ENCODE measurements at places on chromosomes 3 and 15.

DNA sequence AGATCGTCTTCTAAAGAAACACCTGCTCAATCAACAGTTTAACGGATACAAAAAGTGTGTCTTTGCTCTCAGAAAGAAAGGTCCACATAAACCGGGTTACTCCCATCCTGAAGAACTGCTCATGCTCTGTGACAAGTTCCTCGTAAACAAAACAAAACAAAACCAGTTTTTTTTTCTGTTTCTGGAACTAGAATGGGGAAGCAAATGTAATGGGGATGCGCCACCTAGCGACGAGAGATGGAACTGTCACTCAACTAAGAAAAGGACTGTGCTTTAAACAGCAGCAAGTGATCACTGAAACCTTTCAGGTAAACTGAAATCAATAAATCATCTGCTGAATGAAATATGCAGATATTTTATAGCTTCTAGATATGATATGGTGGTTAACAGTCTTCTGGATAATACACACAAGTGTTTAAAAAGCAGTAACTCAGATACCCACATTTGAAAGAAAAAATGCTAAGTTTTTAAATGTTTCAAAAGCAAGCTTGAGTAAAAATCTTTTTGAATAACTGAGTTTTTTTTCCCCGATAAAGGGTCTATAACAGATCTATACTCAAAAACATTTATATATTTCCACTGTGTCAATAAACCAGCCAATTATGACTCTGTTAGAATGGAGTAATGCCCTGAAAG is 10.9 kb downstream of the TM2D3 start:
- peak; percentile 81 for DNase-seq
- H3K27ac ChIP-seq, result no peak overlapping the region
- H3K27me3 ChIP-seq, result no peaks in the 10 kb centered on the region
- no peaks in the 10 kb centered on the region for H3K4me1 ChIP-seq

DNA sequence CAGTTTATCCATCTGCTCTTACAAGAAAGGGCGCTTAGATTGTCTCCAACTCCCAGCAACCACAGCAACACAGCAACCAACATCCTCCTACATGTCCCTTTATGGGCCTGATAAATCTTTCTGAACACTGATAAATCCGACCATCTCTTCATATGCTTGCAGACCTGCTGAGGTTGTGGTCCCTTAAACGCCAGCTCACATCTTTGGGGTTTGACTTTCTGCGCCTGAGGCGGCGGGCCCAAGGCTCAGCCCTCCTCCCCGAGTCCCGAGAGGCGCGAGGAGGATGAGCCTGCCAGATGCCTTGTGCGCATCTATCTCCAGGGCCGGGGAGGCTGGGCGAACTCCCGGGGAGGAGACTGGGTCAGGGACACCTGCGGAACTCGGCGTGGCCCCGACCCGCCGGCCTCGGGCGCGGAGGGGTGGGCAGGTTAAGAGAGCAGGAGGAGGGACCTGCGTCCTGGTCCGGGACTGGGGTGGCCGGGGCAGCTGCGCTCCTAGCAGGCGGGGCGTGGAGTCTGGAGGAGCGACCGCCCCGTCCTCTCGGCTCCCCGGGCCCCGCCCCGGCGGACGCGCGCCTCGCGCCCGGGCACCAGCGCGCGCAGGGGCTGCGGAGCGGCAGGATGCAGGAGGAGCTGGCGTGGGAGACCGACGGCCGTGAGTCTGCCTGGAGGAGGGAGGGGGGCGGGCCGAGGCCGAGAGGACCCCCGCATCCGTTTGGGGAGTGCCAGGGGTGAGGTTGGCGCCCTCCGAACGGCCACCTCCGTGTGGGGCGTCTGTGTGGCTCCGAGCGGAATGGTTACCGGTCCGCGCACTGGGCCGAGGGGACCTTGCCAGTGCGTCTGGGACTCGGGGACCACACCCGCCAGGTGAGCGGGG is at the start of gene ANKDD1A:
ANKDD1A (plus strand) TSS at position 592 of the 876 bp plus-strand sequence; CDS start at position 621, 29 bp downstream.
- peak within 1 kb of the TSS; percentile 65 for H3K27ac ChIP-seq
- no peaks in the 10 kb centered on the region for H3K4me1 ChIP-seq
- peak within 1 kb of the TSS; percentile 83 for H3K4me3 ChIP-seq
- peak; percentile 87 for DNase-seq

GRCh38 chr3:34200576-34200975 is 402.1 kb downstream of the PDCD6IP start:
- no peak overlapping the region for H3K27ac ChIP-seq
- H3K27me3 ChIP-seq, result no peaks in the 10 kb centered on the region
- H3K4me1 ChIP-seq, result no peaks in the 10 kb centered on the region

GRCh38 chr3:42801784-42802183 is 2.5 kb downstream of the HIGD1A start:
- H3K4me3 ChIP-seq, result no peak overlapping the region
- peaks cover 34% of the 10 kb centered on the region for H3K4me1 ChIP-seq
- DNase-seq, result no peak
- H3K36me3 ChIP-seq, result no peaks in the 10 kb centered on the region
- no peak overlapping the region for H3K27ac ChIP-seq

GRCh38 chr3:14366248-14366647 is 36.2 kb upstream of the SLC6A6 start:
- no peak for DNase-seq
- no peaks in the 10 kb centered on the region for H3K4me1 ChIP-seq

- H3K4me3 ChIP-seq, result no peak overlapping the region
- H3K36me3 ChIP-seq, result peaks cover 79% of the 10 kb centered on the region
- H3K27ac ChIP-seq, result no peak overlapping the region
- no peaks in the 10 kb centered on the region for H3K4me1 ChIP-seq
Observed at GRCh38 chr3:113006359-113007056, 15.7 kb downstream of the GTPBP8 start.

- DNase-seq, result no peak
- H3K27me3 ChIP-seq, result no peaks in the 10 kb centered on the region
- no peak overlapping the region for H3K4me3 ChIP-seq
- H3K36me3 ChIP-seq, result no peaks in the 10 kb centered on the region
Observed at GRCh38 chr3:192063570-192063969, 602.6 kb downstream of the PYDC2 start.

- no peak overlapping the region for H3K4me3 ChIP-seq
- no peaks in the 10 kb centered on the region for H3K27me3 ChIP-seq
- no peak overlapping the region for H3K27ac ChIP-seq
- no peaks in the 10 kb centered on the region for H3K4me1 ChIP-seq
- DNase-seq, result no peak
Observed at GRCh38 chr3:123936400-123936799, 24.6 kb downstream of the CCDC14 start.

DNA sequence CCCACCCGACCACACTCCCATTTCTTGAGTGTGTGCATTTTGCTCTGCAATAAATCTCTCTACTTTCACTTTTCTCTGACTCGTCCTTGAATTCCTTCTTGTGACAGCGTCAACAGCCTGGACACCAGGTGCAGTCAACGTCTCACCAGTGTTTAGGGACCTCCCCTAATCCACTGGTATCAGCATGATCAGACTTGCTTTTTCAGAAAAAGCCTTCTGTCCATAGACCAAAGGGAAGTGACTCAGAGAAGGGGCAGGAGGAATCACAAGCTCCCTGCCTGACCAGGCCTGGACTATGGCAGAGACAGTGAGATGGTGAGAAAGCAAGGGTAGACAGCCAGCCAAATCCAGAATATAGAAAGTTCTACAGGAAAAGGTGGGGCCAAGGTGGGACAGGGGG is 15.5 kb downstream of the CCR5 start:
- H3K36me3 ChIP-seq, result no peaks in the 10 kb centered on the region
- H3K4me3 ChIP-seq, result no peak overlapping the region
- no peaks in the 10 kb centered on the region for H3K4me1 ChIP-seq
- no peak for DNase-seq
- no peak overlapping the region for H3K27ac ChIP-seq

GRCh38 chr3:41426485-41426884 is 227.2 kb downstream of the CTNNB1 start:
- no peaks in the 10 kb centered on the region for H3K4me1 ChIP-seq
- no peaks in the 10 kb centered on the region for H3K27me3 ChIP-seq
- H3K36me3 ChIP-seq, result no peaks in the 10 kb centered on the region
- DNase-seq, result no peak

DNA sequence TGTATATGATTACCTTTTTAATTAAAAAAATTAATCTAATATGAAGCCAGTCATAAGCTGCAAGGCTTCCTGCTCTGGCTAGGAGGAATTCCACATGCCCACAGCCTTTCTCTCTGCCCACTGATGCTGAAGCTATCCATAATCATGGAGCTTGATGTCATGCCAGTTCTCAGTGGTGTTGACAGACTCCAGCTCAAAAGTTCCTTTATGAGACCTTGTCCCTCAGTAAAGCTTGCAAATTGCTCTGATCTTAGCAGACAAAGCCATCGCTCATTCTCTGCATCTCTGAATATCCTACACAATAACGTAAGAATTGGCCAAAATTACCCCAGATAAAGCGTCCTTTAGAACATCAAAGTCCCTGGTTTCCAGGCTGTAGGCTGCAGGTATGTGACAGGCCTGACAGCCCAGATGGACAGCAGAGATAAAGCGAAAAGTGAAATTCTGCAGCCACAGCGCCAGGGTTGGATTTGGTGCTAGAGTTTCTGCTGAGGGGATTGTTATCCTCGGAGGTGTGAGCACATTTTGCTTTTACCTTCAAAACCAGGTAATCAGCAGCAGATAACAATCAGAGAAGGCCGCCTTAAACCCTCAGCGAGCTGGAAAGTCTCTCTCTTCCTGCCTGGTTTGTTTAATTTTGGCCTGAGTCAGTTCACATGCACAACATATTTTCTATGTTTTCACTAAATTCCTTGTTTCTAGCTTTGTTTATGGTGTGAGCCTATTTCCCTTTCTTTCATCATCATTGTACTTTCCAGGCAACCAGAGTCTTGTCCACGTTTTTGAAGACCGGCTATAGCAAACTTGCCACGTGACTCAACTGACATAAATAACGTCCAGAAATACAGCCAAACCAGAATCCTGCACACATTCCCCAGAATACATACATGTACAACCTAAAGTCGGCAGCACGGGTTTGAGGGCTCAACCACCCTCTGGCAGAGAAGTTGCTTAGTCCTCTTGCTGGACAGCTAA is 36.6 kb upstream of the ALDH1A3 start:
- H3K4me3 ChIP-seq, result no peak overlapping the region
- no peaks in the 10 kb centered on the region for H3K4me1 ChIP-seq
- no peak for DNase-seq
- H3K27ac ChIP-seq, result no peak overlapping the region
- no peaks in the 10 kb centered on the region for H3K36me3 ChIP-seq

GRCh38 chr3:13208706-13209633 is 135.7 kb upstream of the IQSEC1 start:
- no peaks in the 10 kb centered on the region for H3K27me3 ChIP-seq
- H3K27ac ChIP-seq, result no peak overlapping the region
- H3K4me3 ChIP-seq, result no peak overlapping the region
- no peaks in the 10 kb centered on the region for H3K4me1 ChIP-seq
- no peak for DNase-seq
- no peaks in the 10 kb centered on the region for H3K36me3 ChIP-seq

GRCh38 chr15:79045041-79045440 is 45.5 kb downstream of the RASGRF1 start:
- H3K4me3 ChIP-seq, result no peak overlapping the region
- no peaks in the 10 kb centered on the region for H3K4me1 ChIP-seq
- no peak overlapping the region for H3K27ac ChIP-seq
- no peak for DNase-seq
- no peaks in the 10 kb centered on the region for H3K27me3 ChIP-seq

- no peak for DNase-seq
- peaks cover 2% of the 10 kb centered on the region for H3K4me1 ChIP-seq
- H3K4me3 ChIP-seq, result no peak overlapping the region
- H3K36me3 ChIP-seq, result no peaks in the 10 kb centered on the region
- H3K27me3 ChIP-seq, result no peaks in the 10 kb centered on the region
- no peak overlapping the region for H3K27ac ChIP-seq
Observed at GRCh38 chr3:38173834-38174418, 8.6 kb downstream of the OXSR1 start.

DNA sequence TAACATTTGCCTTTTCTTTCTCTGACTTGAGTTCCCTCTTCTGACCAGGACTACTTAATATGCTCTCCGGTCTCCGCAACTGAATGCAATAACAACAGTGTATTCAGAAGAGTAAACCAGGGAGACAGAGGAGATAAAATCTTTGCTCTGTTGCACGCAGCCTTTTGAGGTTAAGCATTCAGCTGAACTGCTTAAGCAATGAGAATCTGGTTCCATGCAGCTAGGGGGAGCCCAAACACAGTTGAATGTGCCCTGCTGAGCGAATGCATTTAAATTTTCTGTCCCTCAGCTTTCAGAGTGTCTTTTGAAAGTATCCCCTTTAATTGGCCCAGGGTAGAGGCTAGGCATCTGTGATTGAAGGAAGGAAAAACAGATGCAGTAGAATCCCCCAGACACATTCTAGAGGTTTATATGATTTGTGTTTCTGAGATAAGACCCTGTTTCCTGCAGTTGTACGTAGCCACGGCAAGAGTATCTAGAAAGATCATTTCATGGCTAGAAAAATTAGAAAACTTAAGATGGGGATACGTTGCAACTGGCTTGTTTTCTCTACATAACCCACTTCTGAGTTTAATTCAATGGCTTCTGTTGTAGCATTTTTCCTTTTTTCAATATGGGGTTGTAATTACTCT is 309.6 kb downstream of the TUSC7 start:
- H3K36me3 ChIP-seq, result no peaks in the 10 kb centered on the region
- no peak overlapping the region for H3K27ac ChIP-seq
- no peak overlapping the region for H3K4me3 ChIP-seq

- no peak for DNase-seq
- peaks cover 32% of the 10 kb centered on the region for H3K4me1 ChIP-seq
- no peaks in the 10 kb centered on the region for H3K27me3 ChIP-seq
- peak overlapping the region; percentile 83 for H3K27ac ChIP-seq
Observed at GRCh38 chr15:34297059-34297458, 40.5 kb downstream of the SLC12A6 start.

DNA sequence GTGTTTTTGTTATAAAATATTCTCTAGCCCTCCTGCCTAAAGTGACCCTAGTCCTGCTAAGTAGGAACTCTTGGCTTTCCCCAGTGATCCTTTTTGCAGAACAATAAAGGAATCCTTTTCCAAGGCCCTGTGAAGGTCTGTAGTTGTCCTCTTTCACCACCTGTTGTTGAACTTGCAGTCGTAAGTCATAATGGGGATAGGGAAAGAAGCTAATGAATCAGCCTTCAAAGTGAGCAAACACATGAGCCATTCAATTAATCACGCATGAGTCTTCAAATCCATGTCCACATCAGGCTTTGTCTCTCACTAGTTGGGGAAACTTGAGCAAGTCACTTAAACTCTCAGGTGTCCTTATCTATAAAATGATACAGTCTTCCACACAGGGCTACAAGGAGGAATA is 27.6 kb downstream of the ZNF860 start:
- H3K4me1 ChIP-seq, result no peaks in the 10 kb centered on the region
- no peaks in the 10 kb centered on the region for H3K36me3 ChIP-seq
- H3K27me3 ChIP-seq, result no peaks in the 10 kb centered on the region

DNA sequence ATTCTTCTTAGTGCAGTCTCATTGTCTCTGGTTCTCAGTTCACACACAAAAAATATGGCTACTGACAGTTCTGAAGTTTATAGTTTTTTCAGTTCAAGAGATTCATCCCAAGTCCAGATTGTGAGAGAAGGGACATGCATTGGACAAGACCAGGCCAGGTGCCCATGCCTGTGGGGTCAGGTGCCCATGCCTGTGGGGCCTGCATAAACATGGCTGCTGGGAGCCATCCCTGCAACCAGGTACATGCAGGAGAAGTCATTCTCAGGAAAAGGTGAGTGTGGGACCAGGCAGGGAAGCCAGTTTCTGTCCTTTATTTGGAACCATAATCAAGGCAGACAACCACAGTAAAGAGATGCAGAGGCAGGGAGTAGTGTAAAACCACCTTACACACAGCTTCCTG is 6.3 kb upstream of the TM4SF1 start:
- DNase-seq, result no peak
- no peak overlapping the region for H3K4me3 ChIP-seq
- peaks cover 29% of the 10 kb centered on the region for H3K4me1 ChIP-seq
- no peaks in the 10 kb centered on the region for H3K36me3 ChIP-seq
- no peak overlapping the region for H3K27ac ChIP-seq

- H3K27ac ChIP-seq, result no peak overlapping the region
- DNase-seq, result no peak
- H3K4me3 ChIP-seq, result no peak overlapping the region
- peaks cover 32% of the 10 kb centered on the region for H3K36me3 ChIP-seq
Observed at GRCh38 chr3:113659101-113659541, 37.3 kb downstream of the USF3 start.

- no peaks in the 10 kb centered on the region for H3K36me3 ChIP-seq
Observed at GRCh38 chr15:55074431-55074830, 122.3 kb downstream of the RSL24D1 start.

All from ascending aorta (tissue), 2 donors.